D341Med (cell line): ENCODE measurements at places on chromosomes 11 and 22.
A peak's percentile ranks its signal among the peaks of the same experiment; 100 is the strongest.

DNA sequence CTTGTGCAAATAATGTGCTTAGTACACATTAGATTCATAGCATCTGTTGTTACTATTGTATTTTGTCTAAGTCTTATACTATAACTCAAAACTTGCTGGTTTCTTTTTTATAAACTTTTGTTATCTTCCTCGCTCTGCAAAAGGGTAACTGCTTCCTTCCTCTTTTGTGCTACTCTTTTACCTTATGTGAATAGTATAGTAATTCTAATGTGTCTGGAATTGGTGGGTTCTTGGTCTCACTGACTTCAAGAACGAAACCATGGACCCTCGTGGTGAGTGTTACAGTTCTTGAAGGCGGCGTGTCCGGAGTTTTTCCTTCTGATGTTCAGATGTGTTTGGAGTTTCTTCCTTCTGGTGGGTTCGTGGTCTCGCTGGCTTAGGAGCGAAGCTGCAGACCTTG, 563.1 kb upstream of the LUZP2 start:
- no peak for DNase-seq

GRCh38 chr11:85886089-85887056, 31.2 kb downstream of the CCDC83 start:
- DNase-seq: no peak

DNA sequence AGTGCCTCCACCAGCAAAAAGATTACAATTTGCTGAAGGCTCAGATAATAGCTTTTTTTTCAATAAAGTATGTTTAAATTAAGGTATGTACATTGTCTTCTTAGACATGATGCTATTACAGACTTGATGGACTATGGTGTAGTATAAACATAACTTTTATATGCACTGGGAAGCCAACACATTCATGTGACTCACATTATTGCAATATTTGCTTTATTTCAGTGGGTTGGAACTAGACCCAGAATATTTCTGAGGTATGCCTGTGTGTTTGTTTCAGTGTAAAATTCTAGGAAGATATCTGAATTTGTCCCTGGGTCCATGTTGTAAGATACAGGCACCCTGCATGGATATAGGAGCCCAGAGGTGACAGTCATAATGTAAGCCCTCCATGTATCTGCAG, 120.0 kb upstream of the BDNF start:
- no peak for DNase-seq

DNA sequence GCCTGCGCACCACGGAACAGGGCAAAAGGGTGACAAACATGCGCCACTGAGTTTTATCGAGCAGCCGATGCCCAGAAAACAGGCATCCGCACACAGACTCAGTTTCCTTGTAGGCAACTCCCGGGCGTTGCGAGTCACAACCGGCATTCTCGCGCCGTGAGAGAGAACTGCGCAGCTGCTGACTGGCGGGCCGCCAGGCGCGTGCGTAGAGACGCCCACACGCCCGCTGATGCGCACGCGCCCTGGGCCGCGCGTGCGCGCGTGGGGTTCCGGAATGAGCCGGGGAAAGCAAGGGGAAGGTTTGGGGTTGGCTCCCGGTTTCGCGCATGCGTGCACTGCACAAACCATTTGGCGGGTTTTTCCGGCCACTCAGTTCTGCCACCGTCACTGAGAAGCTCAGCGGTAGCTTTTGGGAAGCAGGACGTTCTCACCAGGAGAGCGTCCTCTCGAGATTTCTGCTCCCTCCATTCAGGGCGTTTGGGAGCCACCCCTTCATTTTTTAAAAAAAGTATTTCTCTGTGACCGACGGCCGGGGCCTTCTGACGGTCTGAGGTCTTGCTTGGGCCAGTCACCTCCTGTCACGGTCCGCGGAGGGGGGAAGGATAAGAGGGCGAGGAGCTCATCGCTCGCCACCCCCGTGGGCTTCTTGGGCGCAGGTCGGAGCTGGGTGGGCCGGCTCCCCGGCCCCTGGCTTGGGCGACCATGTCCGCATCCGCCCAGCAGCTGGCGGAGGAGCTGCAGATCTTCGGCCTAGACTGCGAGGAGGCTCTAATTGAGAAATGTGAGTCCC, at the start of gene POLA2:
Gene POLA2, plus strand, starts transcription at position 372 of the 790 bp plus-strand sequence. Its CDS starts 331 bp downstream, at position 703.
- peak; percentile 100 for DNase-seq

- no peak for DNase-seq
Observed at GRCh38 chr11:85717429-85717828, 31.4 kb upstream of the CCDC89 start.
